ENCODE measurements at places on chromosomes 5 and 9.

- no peak for DNase-seq
Observed at GRCh38 chr9:128643519-128644300, 12.9 kb downstream of the DYNC2I2 start.

DNA sequence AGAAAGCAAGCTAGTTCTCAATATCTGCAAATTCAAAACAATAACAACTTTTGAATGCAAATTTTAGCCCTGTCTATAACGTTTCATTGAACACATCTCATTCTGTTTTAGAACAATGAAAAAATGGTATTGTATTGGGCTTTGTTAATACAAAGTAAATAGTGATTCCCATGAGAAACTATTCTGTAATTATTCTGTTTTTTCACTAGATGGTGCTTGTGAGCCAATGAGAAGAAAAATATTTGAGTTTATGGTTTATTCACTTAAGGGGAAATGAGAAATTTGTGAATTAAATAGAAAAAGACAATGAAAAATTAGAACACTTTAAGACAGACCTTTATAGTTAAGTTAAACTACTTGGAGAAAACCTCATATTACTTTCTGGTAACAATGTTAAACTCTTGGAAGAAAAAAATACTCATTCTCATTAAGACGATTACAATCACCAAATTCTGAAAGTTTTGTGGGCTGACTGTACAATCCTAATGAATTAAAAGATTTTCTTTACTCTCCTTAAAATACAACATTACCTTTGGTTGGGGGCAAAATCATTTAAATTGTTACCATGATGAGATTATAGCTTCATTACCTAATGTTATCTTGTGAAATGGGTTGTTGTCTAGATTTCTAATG is 127.0 kb downstream of the NNT start:
- peak; percentile 65 for DNase-seq

- DNase-seq, result no peak
Observed at GRCh38 chr9:136115641-136116359, 2.9 kb downstream of the TMEM250 start.

DNA sequence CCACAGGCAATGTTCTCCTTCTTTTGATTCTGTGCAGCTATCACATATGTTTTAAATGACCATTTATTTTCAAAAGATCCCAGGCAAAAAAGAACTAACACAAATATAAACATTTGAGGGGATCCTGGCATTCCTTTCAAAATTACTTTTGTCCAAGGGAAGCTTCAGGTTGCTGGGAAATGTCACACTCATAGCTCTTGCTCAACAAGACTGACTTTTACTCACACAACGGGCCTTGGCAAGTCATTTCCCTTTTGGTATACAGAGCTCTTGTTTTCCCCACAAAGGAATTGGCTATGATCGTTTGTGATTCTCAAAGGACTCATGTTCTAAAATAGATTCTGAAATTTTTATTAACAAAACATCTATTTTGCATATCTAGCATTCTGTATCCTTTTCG is 4.5 kb upstream of the PALM2AKAP2 start:
- no peak for DNase-seq

DNA sequence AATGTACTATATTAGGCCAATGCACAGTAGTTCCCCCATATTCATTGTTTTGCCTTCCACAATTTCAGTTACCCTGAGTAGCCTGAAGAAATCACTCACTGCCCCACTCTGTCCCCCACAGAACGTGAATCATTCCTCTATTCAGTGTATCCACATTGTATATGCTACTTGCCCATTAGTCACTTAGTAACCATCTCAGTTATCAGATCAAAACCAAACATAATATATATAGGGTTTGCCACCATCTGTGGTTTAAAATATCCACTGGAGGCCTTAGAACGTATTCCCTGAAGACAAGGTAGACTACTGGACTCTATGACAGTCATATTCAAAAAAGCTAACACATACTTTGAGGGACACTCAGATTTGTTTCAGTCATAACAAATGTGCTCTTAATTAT is 465.7 kb upstream of the RGMB start:
- no peak for DNase-seq

- no peak for DNase-seq
Observed at GRCh38 chr9:3993773-3994172, 306.1 kb downstream of the GLIS3 start.

DNA sequence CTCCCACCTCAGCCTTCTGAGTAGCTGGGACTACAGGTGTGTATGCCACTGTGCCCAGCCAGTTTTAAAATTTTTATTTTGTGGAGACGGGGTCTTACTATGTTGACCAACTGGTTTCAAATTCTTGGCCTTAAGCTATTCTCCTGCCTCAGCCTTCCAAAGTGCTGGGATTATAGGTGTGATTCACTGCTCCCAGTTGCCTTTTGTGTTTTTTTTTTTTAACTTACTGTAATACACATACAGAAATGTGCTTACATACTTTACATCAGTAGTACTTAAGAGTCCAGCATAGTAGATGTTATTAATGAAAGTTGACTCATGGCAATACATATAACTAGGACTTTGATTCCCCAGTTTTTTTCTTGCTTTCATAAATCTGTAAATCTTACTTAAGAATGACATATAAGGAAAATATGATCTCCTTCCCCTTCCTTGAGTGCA is 4.7 kb downstream of the MAN2A1 start:
- no peak for DNase-seq

GRCh38 chr9:26744191-26744965 is 148.2 kb downstream of the CAAP1 start:
- peak; percentile 19 for DNase-seq

DNA sequence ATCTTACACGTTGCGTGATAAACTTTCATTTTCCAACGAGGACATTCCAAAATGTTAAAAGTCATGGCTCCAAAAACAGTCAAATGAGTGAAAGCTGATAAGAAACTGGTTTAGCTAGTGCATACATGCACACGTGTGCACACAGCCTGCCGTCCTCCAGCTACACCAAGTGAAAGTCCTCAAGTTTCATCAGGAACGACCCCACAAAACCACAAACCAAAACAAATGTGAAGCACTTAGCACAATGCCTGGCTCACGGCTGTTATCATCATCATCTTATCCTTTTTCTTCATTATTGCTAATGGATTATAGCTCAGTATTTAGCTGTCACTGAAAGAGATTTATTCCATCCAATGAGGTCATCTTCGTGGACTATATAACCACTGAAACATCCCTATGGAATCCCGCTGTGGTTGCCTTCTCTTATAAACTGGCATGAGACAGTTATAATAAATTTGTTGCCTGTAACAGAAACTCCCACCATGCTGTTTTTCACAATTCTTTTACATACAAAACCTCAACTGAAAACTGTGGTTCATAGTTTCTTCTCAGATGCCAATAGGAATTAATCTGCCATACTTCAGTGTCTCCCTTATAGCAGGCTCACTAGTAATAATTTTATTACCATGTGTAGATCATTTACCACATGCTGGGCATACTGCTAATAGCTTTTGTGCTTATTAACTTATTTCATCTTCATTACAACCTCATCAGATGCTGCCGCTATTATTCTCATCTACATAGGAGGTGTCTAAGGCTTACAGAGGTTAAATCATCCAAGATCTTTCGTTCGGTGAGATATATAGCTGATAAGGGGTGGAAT is 56.1 kb downstream of the SAXO1 start:
- no peak for DNase-seq

DNA sequence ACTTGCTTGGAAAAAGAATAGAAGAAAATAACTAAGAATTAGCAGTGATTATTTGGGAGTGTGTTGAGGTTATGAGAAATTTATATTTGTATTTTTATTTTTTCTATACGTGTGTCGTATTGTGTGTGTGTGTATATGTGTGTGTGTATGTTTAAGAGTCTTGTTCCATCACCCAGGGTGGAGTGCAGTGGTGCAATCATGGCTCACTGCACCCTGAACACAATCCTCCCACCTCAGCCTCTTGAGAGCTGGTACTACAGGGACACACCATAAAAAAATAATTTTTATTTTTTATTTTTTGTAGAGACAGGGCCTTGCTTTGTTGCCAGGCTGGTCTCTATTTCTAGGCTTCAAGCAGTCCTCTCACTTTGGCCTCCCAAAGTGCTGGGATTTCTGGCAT is 643.8 kb downstream of the PDE4D start:
- DNase-seq, result no peak
